Naive thymus-derived CD8-positive, alpha-beta T cell (primary cell): ENCODE measurements at places on chromosomes 13 and 19. TPM values are rescaled to one million over a fixed set of nuclear protein-coding genes. Genes with fewer than 3 reads are reported as not detected.

EVI5L gene
- 11.5 TPM for total RNA-seq

NCR1 gene
- 1.5 TPM for total RNA-seq

SHD gene
- total RNA-seq: not detected

ZNF614 gene
- total RNA-seq: 13.8 TPM

ZSWIM9 gene
- 9.4 TPM for total RNA-seq

CD70 gene
- not detected for total RNA-seq

ZNF30 gene
- 11.7 TPM for total RNA-seq

ZNF799 gene
- total RNA-seq: 8.9 TPM

GRCh38 chr19:33547676-33548075, 26.1 kb upstream of the PEPD start:
- peaks cover 10% of the 10 kb centered on the region for H3K27me3 ChIP-seq
- no peak for DNase-seq
- no peak overlapping the region for H3K4me3 ChIP-seq
- H3K36me3 ChIP-seq: no peaks in the 10 kb centered on the region
- no peaks in the 10 kb centered on the region for H3K4me1 ChIP-seq

GRCh38 chr13:92640936-92641335, 585.7 kb upstream of the GPC6 start:
- no peaks in the 10 kb centered on the region for H3K27me3 ChIP-seq
- no peaks in the 10 kb centered on the region for H3K4me1 ChIP-seq
- no peak for DNase-seq
- H3K27ac ChIP-seq: no peak overlapping the region
- H3K36me3 ChIP-seq: no peaks in the 10 kb centered on the region

DNA sequence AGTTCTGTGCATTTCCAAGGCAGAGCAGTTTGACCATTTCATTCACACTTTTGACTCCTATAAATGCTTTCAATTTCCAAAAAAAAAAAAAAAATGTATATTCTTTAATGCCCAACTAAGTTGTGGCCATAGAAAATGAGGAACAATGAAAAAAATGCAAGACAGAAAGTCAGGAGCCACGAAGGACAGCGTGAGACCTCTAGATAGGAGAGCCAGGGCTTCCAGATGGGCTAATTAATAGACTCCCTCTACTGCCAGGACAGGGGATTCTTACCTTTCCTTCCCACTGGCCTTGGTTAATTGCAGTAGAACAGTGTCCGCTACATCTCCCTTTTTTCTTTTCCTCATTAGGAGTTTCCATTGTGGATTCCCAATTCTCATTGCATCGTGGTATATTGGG, 8.6 kb downstream of the FPR3 start:
- peaks cover 22% of the 10 kb centered on the region for H3K36me3 ChIP-seq
- peaks cover 2% of the 10 kb centered on the region for H3K4me1 ChIP-seq
- peaks cover 3% of the 10 kb centered on the region for H3K27me3 ChIP-seq

DNA sequence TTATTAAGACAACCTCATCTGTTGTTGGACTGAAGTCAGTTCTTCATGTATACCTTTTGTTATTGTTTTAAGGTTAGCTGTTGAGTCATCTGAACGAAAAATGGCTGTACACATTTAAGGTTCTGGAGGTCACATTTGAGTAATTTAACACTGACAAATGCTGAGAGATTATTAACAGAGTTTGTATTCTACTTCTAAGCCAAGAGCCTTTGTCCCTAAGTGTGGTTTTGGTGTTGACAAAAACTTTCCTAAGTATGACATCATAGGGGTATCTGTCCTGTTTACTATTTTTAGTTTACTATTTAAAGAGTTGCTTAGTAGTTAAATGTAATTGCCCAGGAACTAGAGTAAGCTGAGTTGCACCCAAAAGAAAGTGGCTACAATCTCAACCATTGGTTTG, 71.9 kb downstream of the CDK8 start:
- no peaks in the 10 kb centered on the region for H3K27me3 ChIP-seq
- peaks cover 66% of the 10 kb centered on the region for H3K4me1 ChIP-seq
- no peak for DNase-seq
- no peak overlapping the region for H3K27ac ChIP-seq
- no peak overlapping the region for H3K4me3 ChIP-seq

- no peak for DNase-seq
- H3K4me3 ChIP-seq: no peak overlapping the region
- H3K36me3 ChIP-seq: no peaks in the 10 kb centered on the region
- H3K27me3 ChIP-seq: no peaks in the 10 kb centered on the region
- peaks cover 24% of the 10 kb centered on the region for H3K4me1 ChIP-seq
These were observed 8.9 kb downstream of the TEKTIP1 start for GRCh38 chr19:3547767-3548282.

GRCh38 chr13:101841698-101842097, 389.2 kb downstream of the ITGBL1 start:
- no peaks in the 10 kb centered on the region for H3K27me3 ChIP-seq
- no peaks in the 10 kb centered on the region for H3K36me3 ChIP-seq
- H3K4me1 ChIP-seq: no peaks in the 10 kb centered on the region

DNA sequence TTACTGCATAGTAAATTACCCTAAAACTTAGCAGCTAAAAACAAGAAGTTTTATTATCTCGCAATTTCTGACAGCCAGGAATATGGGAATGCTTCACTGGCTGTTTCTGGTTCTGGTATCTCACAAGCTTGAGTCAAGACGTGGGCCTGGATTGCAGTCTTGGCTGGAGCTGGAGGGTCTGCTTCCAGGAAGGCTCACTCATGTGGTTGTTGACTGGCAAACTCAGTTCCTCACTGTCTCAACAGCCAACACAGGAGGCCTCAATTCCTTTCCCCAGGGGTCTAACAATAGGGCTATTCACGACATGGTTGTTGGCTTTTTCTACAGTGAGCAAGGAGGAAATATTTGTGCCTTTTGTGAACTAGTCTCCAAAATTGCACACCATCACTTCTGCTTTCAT, 146.3 kb downstream of the GPC5 start:
- H3K4me3 ChIP-seq: no peak overlapping the region
- H3K36me3 ChIP-seq: no peaks in the 10 kb centered on the region
- no peak overlapping the region for H3K27ac ChIP-seq

GRCh38 chr19:48424694-48425219, 21.0 kb upstream of the GRWD1 start:
- H3K4me3 ChIP-seq: no peak overlapping the region
- peaks cover 3% of the 10 kb centered on the region for H3K4me1 ChIP-seq
- DNase-seq: no peak
- peaks cover 12% of the 10 kb centered on the region for H3K27me3 ChIP-seq
- no peak overlapping the region for H3K27ac ChIP-seq
- no peaks in the 10 kb centered on the region for H3K36me3 ChIP-seq

- H3K36me3 ChIP-seq: no peaks in the 10 kb centered on the region
- H3K27me3 ChIP-seq: no peaks in the 10 kb centered on the region
- DNase-seq: no peak
- H3K27ac ChIP-seq: no peak overlapping the region
- H3K4me3 ChIP-seq: peak overlapping the region; percentile 95
These were observed 2.4 kb downstream of the CCDC194 start for GRCh38 chr19:17391371-17392151.

DNA sequence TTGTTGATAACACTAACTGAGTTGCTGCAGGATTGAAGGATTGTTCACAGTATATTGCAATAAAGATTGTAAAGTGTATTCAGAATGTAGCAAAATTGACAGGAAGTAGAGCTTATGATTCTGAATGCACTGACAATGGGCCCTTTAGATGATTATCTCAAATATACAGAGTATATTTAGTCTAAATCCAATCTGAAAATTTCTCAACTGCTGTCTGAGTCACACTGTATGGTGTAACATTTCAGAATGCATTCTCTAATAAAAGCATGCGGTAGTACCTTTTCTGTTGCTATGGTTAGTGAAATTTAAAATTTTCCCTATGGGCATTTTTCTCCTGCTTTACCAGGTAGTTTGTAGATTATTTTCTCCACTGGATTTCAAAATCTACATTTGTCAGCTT, 365.2 kb downstream of the PCDH17 start:
- no peaks in the 10 kb centered on the region for H3K27me3 ChIP-seq
- H3K36me3 ChIP-seq: no peaks in the 10 kb centered on the region
- no peak for DNase-seq
- H3K4me1 ChIP-seq: no peaks in the 10 kb centered on the region

GRCh38 chr19:8517551-8518442, 3.8 kb upstream of the ZNF414 start:
- peak overlapping the region; percentile 98 for H3K4me3 ChIP-seq
- no peak for DNase-seq
- no peaks in the 10 kb centered on the region for H3K27me3 ChIP-seq
- H3K4me1 ChIP-seq: peaks cover 55% of the 10 kb centered on the region
- no peaks in the 10 kb centered on the region for H3K36me3 ChIP-seq
